ENCODE measurements at places on chromosomes 1 and 21.

- no peaks in the 10 kb centered on the region for H3K27me3 ChIP-seq
- DNase-seq: no peak
- H3K36me3 ChIP-seq: peaks cover 11% of the 10 kb centered on the region
- H3K27ac ChIP-seq: no peak overlapping the region
- peaks cover 2% of the 10 kb centered on the region for H3K4me1 ChIP-seq
Observed at GRCh38 chr1:19345391-19345790, 33.3 kb downstream of the SLC66A1 start.

DNA sequence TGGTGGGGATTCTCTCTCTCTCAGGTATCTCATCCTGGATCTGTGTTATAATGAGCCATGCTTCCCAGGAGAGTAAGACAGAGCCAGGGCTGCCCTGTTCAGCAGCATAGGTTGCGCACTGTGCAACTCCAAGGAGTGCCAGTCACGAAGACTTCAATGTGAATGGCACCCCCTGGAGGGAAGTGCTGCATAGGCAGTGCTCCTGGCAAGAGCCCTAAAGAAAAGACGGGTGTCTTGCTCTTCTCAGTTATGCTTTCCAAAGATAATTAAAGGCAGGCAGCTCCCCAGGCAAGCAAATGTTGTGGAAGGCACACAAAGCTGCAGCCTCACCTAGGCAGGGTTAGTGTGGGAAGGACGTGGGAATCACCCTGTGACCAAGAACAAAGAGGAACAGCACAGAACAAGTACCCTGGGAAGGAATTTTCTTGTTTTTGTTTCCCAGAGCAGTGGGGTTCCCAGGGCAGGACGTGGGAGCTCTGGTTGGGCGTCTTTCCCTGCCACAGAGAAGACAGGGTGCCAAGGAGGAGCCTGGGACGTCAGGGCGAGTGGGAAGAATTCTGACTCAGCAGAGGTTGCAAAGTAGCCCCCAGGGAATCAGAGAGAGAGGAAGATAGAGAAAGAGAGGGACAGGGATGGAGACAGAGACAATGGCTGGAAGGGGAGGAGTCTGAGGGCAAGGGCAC, 120.9 kb downstream of the KCNN3 start:
- no peak overlapping the region for H3K4me3 ChIP-seq
- peaks cover 76% of the 10 kb centered on the region for H3K27me3 ChIP-seq
- no peak overlapping the region for H3K27ac ChIP-seq
- DNase-seq: no peak
- H3K4me1 ChIP-seq: peaks cover 12% of the 10 kb centered on the region

DNA sequence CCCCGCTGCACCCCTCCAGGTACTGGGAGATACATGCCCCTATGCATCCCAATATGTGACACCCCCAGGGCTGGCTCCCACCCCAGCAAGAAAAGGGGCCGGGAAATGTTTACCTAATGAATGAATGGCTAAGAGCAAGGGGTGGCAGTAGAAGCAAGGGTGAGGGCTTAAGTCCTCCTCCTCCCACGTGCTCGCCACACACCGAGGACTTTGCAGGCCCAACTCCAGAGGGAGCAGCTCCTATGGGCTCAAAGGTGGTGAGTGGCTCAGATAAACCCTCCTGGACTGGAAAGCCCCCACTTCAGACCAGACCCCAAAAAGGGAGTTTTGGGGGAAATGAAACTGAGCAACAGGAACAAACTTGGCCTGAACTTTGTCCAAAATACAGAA, 11.4 kb downstream of the SLC45A3 start:
- H3K36me3 ChIP-seq: peaks cover 1% of the 10 kb centered on the region
- DNase-seq: no peak
- no peaks in the 10 kb centered on the region for H3K27me3 ChIP-seq
- H3K27ac ChIP-seq: peak overlapping the region; percentile 19
- peak overlapping the region; percentile 29 for H3K4me3 ChIP-seq
- peaks cover 39% of the 10 kb centered on the region for H3K4me1 ChIP-seq

DNA sequence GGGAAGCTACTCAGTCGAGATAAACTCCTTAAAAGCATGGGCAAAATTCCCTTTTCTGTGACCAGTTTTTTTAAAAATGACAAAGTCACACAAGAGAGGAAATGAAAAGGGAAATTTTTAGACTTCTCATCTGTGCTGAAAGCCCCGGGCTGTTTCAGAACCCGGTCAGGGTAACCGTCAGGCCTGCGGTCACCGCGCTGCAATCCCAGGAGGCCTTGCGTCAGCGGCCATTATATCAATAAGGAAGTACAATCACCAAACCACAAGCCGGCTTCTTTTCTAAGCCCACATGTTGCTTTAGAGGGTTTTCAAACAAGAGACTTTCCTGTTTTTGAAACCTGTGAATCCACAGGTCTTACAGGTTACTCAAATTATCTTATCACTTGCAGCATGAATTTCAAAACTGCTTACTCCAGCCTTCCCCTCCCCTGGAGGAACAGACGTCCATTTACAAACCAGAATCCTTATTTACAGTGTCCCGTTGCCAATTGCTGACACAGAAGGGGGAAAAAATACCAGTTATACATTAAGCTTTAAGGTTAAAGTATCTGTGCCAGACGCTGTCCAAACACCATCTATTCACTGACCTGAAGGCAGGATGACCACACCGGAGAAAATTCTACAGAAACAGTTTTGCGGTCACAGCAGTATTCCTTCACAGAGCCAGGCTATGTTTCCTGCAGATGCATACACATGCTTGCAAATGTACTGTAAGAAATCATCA, 165.3 kb downstream of the TOMM20 start:
- DNase-seq: no peak
- peak overlapping the region; percentile 4 for H3K4me3 ChIP-seq
- peak overlapping the region; percentile 92 for H3K27ac ChIP-seq
- no peaks in the 10 kb centered on the region for H3K36me3 ChIP-seq
- H3K4me1 ChIP-seq: peaks cover 62% of the 10 kb centered on the region
- H3K27me3 ChIP-seq: no peaks in the 10 kb centered on the region

GRCh38 chr1:11273595-11274234, 717 bp downstream of the UBIAD1 start:
- peaks cover 13% of the 10 kb centered on the region for H3K4me1 ChIP-seq
- H3K36me3 ChIP-seq: peaks cover 6% of the 10 kb centered on the region
- peak overlapping the region; percentile 90 for H3K4me3 ChIP-seq
- DNase-seq: no peak

DNA sequence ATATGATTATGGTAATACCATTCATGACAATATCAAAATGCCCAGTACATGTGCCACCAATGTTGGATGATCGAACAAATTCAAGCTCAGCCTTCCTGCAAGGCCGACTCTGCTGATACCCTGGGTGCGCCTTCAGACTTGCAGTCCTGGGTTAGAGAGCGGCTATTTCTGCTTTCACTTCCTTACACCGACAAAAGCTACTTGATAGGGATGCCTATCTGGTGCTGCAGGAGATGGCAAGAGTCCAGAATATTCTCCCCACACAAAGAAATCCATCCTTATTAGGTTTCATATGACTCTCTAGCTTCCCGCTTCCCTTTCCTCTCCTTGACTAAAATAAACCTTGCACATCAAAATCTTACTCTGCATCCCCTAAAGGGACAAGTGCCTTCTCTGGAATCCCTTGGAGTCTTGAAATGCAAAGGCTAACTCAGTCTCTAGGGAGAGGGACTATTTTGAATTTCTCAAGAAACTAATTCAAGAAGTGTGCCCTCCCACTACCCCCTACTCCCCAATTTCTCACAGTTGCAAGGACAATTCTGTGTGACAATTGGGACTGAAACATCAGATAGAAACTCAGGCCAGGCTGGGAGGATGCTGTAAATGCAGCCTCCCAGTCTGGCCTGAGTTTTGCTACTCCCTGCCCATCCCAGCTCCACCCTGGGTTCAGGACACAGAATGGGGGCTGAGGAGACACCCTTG, 103.1 kb upstream of the USP24 start:
- peaks cover 12% of the 10 kb centered on the region for H3K27me3 ChIP-seq
- no peak overlapping the region for H3K4me3 ChIP-seq
- no peaks in the 10 kb centered on the region for H3K36me3 ChIP-seq
- H3K4me1 ChIP-seq: no peaks in the 10 kb centered on the region
- H3K27ac ChIP-seq: no peak overlapping the region

GRCh38 chr1:58879464-58879863, 95.6 kb upstream of the JUN start:
- H3K27me3 ChIP-seq: no peaks in the 10 kb centered on the region
- H3K36me3 ChIP-seq: no peaks in the 10 kb centered on the region
- H3K4me1 ChIP-seq: peaks cover 34% of the 10 kb centered on the region
- no peak overlapping the region for H3K27ac ChIP-seq

- peak overlapping the region; percentile 85 for H3K4me3 ChIP-seq
- peaks cover 3% of the 10 kb centered on the region for H3K36me3 ChIP-seq
- H3K27ac ChIP-seq: peak overlapping the region; percentile 84
- H3K27me3 ChIP-seq: no peaks in the 10 kb centered on the region
Observed at GRCh38 chr1:162562470-162562828, 927 bp downstream of the UAP1 start.

Data from progenitor cell of endocrine pancreas (in vitro differentiated cells).